ENCODE measurements at places on chromosomes 3 and 15.

- no peak for DNase-seq
Measured at GRCh38 chr15:101407966-101408775, 81.3 kb downstream of the PCSK6 start.

DNA sequence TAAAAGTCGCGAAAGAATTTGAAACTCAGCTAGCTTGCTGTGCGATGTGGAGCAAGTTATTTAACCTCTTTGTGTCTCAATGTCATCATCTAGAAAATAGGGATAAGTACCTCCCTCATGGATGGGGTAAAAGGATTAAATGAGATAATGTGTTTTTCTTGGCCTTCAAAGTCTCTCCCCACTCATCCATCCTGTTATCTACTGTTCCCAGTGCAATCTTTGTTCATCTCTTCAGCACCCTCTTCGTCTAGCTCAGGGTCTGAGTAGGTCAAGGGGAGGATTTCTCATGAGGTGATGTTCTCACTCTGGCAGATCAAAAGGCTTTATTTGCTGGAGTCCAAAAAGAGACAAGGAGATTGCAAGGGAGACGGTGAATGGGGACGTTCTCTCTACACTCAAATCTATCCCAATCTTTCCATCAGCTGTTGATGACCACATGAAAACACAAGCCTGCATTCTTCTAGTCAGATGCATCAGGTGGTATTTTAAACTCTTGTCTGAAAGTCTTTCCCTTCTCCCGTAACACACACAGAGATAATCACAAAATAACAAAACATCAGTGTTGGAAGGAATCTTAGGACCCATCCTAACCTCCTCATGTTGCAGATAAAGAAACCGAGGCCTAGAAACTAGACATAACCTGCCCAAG is 1.3 kb downstream of the MESD start:
- no peak for DNase-seq

GRCh38 chr3:99023590-99024192 is 122.2 kb upstream of the DCBLD2 start:
- DNase-seq = no peak

GRCh38 chr15:43235536-43235935 is 14.7 kb upstream of the EPB42 start:
- no peak for DNase-seq

DNA sequence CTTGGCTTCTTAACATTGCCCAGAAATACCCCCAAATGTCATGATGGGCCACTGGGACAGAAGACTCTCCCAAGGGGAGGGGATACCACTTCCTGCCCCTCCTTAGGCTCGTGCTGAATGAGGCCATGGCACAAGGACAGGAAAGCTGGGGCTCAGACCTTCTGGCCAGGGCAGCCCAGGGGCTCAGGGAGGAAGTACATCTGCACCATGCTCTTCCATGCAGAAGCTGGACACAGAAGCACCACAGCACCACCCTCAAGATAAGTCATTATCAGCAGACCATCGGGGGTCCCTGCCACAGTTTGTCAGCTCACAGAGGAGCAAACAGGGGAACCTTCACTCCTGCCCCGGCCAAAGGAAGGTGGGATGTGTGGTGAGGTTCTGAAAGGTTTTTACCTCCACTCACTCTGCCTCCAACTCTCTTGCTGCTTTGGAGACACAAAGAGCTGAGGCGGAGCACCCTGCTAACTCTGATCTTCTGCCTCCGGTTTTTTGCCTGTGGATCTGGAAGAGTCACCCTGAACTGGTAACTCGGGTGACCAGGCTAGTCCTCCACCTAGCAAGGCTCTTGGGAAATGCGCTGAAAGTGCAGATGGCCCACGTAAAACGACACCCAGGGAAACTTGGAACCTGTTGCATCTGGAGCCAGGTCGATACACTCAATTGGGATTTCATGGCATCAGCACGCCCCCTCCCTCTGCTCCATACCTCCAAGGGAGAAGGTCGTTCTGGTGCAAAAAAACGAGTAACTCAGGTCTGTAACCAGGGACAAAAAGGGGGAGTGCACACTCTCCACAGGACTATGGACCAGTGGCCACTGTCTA is 8.3 kb downstream of the BMF start:
- no peak for DNase-seq

GRCh38 chr3:100103558-100104441 is 10.5 kb downstream of the FILIP1L start:
- no peak for DNase-seq

DNA sequence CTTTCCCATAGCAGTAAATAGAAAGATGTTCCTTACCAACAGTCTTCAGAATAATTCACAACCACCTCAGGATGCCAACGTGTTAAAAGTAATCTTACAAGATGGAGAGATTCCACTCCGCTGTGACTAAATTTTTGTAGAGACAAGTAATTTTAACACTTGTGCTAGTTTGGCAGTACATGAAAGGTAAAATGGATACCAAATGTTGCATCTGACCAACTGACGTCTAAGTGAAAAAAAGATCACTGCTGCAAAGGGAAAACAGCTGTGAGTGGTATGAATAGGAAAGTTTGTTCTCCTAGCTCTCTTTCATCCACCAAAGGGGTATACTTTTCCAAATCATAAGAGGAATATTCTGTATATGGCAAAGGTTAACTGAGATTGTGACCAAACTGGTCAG is 2.6 kb downstream of the SPG21 start:
- no peak for DNase-seq

GRCh38 chr3:188183452-188183851 is 29.5 kb downstream of the LPP start:
- no peak for DNase-seq

GRCh38 chr15:34147371-34148140 is 45.7 kb downstream of the PGBD4 start:
- no peak for DNase-seq

- no peak for DNase-seq
Measured at GRCh38 chr15:60414016-60414682, 16.4 kb upstream of the ANXA2 start.

GRCh38 chr3:47613722-47614121 is 35.1 kb upstream of the CSPG5 start:
- no peak for DNase-seq

GRCh38 chr15:57237301-57237642 is 139.0 kb upstream of the CGNL1 start:
- DNase-seq = no peak

DNA sequence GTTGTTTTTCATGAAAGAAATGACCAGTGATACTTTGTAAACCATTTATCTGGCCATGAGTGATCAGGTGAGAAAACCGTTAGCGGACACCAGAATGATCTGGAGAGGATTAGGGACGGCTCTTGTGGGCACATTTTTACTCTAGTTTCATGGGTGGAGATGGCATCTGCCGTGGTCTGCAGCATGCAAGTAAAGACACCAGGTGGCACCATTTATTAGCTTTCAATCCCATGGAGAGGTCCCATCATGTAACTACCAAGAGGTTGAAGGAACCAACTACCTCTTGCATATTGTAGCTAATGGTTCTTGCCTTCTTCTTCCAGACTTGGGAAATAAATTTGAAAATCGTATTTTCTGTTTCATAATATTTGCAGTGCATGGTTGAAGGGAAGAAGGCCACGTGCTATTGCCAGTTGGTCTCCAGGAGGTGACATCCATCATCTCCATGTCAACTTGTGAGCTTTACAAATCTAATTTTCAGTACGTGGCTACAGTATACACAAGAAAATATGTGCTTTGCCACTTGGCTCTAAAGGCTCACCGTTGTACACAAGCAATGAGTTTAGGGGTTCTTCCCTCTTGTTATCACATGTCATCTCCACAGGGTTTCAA is 1.5 kb upstream of the MAPKBP1 start:
- peak; percentile 31 for DNase-seq

GRCh38 chr3:128844502-128844901 is 34.9 kb upstream of the ACAD9 start:
- no peak for DNase-seq

GRCh38 chr15:91465696-91466095 is 365.6 kb downstream of the SV2B start:
- DNase-seq = no peak

DNA sequence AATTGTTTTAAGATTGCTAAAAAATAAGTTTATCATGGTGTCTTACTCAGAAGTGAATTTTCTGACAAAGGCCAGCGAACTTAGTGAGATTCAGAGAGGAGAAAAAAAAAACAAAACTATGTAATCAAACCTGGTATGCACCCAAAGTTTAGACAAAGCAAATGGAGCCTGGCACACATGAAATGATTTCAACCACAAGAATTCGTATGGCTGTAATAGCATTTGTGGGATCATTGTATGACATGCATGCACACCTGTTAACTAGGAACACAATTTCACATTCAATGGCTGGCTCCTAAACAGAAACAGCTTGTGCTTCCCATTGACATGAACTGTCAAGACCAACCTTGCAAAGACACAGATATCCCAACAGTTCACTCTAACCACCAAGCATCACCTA is 94.6 kb downstream of the ZIC4 start:
- no peak for DNase-seq

GRCh38 chr15:29734917-29735572 is 87.2 kb downstream of the TJP1 start:
- no peak for DNase-seq

DNA sequence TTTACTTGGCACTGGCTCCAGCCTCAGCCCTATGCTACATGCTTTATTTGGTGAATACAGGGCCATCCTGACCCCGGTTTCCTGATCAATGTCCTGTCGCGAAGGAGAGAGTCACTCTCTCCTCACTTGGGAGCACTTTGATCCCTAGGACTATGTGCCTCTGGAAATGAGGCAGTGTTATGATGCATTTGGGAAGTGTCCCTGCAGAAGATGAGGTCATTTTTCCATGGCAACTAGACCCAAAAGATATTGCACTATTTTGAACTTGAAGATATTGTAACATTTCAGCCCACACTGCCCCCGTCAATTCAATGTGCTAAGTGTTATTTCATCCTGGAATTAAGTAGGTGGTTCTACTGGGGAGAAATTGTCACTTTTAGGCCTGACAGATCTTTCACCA is 68.0 kb downstream of the LRRK1 start:
- no peak for DNase-seq

- DNase-seq = no peak
Measured at GRCh38 chr15:73750438-73750837, 2.7 kb downstream of the INSYN1 start.

DNA sequence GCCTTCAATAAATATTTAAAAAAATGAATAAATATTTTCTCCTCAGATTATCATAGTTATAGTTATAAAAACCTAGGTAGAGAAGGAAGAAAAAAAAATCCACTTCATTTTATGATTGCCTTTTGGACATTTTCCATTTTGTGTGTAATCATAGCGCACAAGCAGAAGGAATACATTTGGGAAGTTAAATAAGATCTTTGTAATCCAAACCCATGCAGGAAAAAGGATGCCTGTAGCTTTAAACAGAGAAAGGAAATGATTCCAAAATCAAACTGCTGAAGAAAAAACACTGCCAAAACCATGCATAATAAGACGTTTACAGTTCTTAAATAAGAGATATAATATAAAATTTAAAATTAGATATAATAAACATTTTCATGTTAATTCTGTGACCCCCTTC is 7.4 kb upstream of the CCDC54 start:
- DNase-seq = no peak

GRCh38 chr3:112744825-112745566 is 101.7 kb downstream of the CD200R1L start:
- no peak for DNase-seq

- DNase-seq = no peak
Measured at GRCh38 chr3:82556113-82556512, 794.7 kb upstream of the GBE1 start.

DNA sequence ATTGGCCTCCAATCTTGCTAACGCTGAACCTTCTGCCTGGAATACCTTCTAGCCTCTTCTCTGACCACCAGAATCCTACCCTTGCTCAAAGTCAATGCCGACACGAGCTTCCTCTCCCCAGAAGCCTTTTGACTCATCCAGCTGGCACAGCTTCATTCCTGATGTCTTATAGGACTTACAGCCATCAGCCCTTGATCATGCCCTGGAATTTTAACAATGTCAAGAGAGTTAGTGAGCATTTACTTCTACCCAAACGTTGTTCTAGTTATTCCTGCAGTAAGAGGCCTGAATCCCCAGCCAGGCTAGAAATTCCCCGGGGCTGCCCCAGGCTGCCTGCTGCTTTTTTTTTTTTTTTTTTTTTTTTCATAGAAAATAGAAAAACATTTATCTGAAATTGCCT is 3.9 kb downstream of the CYP1A2 start:
- no peak for DNase-seq

DNA sequence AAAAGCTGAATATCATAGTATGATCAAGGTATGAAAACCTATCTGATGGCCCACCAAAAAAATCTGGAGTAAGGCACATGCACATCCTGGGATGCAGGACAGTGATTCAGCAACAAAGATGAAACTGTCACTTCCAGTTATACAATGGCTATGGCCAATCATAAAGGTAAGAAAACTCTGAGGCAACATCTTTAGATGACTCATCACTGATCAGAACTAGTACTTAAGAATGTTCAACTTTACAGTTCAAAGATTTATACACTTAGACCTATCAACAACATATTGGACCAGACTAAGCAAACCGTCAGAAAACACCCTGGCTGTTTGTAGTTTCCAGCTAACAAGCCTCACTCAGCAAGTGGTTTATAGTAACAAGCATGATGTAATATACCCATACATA is 21.3 kb upstream of the PLCH1 start:
- DNase-seq = no peak

GRCh38 chr3:150737874-150738679 is 24.9 kb downstream of the SIAH2 start:
- DNase-seq = no peak

GRCh38 chr3:42014921-42015533 is 53.1 kb upstream of the ULK4 start:
- DNase-seq = no peak

DNA sequence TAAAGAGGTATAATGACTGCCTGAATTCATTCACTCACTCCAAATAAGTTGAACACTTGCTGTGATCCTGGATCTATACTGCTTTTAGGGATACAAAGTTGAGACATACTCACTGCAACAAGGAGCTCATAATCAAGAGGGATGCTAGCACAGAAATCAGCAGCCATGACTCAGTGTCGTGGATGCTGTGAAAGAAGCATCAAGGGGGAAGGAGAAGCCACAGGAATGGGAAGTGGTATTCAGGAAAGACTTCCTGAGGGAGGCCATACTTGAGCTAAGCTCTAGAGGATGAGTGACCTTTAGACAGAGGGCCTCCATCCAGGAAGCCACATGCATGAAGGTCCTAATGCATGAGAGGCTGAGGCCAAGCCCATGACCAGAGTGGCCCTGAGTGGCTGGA is 245.7 kb upstream of the RORA start:
- DNase-seq = no peak

DNA sequence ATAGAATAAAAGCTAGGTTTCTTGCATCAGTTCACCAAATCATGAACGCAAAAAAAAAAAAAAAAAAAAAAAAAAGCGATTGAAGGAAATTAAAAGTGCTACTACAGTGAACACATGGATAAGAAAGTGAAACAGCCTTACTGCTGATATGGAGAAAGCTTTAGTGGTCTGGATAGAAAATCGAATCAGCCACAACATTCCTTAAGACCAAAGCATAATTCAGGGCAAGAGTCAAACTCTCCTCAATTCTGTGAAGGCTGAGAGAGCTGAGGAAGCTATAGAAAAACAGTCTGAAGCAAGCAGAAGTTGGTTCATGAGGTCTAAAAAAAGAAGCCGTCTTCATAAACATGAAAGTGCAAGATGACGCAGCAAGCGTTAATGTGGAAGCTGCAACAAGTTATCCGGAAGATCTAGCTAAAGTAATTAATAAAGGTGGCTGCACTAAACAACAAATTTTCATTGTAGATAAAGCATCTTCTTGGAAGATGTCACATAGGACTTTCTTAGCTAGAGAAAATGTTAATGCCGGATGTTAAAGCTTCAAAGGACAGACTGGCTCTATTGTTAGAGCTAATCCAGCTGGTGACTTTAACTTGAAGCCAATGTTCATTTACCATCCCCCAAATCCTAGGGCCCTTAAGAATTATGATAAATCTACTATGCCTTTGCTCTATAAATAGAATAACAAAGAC is 19.2 kb downstream of the P3H2 start:
- no peak for DNase-seq
